ENCODE measurements at places on chromosomes 7 and 10. TPM values are rescaled to one million over a fixed set of nuclear protein-coding genes. Genes with fewer than 3 reads are reported as not detected.

SEMA3C gene
- total RNA-seq, result 18.3 TPM

GRCh38 chr7:37759526-37759925 is 76.0 kb downstream of the GPR141 start:
- no peaks in the 10 kb centered on the region for H3K27me3 ChIP-seq
- H3K4me3 ChIP-seq, result no peak overlapping the region
- H3K27ac ChIP-seq, result no peak overlapping the region
- H3K4me1 ChIP-seq, result no peaks in the 10 kb centered on the region
- DNase-seq, result no peak

- no peaks in the 10 kb centered on the region for H3K27me3 ChIP-seq
- DNase-seq, result no peak
- no peak within 1 kb of the TSS for H3K4me3 ChIP-seq
- no peaks in the 10 kb centered on the region for H3K36me3 ChIP-seq
These were observed at the start of gene CALML5 for GRCh38 chr10:5499493-5500140. TSS of gene CALML5 (minus strand) at chr10:5499570. CDS start at chr10:5499438, 132 bp downstream.

- no peaks in the 10 kb centered on the region for H3K36me3 ChIP-seq
- no peak overlapping the region for H3K4me3 ChIP-seq
- no peaks in the 10 kb centered on the region for H3K4me1 ChIP-seq
- no peak overlapping the region for H3K27ac ChIP-seq
These were observed 651.8 kb downstream of the PARD3 start for GRCh38 chr10:34163075-34163905.

- no peaks in the 10 kb centered on the region for H3K4me1 ChIP-seq
- H3K27me3 ChIP-seq, result no peaks in the 10 kb centered on the region
- no peaks in the 10 kb centered on the region for H3K36me3 ChIP-seq
- no peak overlapping the region for H3K27ac ChIP-seq
- no peak for DNase-seq
- no peak overlapping the region for H3K4me3 ChIP-seq
These were observed 698.7 kb upstream of the IGFBP3 start for GRCh38 chr7:46619723-46620310.

GRCh38 chr7:115707258-115708012 is 323.1 kb downstream of the TFEC start:
- no peaks in the 10 kb centered on the region for H3K27me3 ChIP-seq
- no peak overlapping the region for H3K27ac ChIP-seq
- no peak overlapping the region for H3K4me3 ChIP-seq
- H3K36me3 ChIP-seq, result no peaks in the 10 kb centered on the region

DNA sequence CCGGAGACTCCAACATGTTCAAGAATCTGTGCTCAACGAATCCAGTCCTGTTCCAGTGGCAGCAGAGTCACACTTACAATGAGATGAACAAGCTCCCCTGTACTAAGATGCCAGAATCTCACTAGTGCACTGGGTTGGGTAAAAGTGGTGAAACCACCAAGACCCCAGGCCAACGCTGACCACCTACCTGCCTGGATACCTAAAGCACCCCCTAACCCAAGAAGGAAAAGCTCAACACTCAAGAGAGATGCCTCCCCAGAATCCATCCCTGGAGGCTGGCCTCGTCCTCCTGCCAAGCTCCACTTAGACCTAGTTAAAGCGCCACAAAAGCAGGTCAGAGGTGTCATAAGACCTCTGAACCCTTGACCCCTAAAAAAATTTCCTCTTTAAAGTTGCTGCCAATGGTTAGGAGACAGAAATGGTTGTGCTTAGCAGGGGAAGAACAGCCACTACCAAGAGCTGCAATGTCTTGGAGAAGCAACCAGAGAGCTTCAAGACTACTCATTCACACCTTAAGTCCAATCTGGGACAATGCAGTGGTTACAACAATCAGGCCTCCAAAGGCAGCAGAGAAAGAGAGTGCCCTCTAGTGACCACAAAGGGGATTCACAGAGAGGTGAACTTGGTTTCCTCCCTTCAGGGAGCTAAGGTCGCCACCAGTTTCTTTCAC is 94.6 kb upstream of the MACROH2A2 start:
- H3K27me3 ChIP-seq, result no peaks in the 10 kb centered on the region
- no peak overlapping the region for H3K27ac ChIP-seq
- peaks cover 15% of the 10 kb centered on the region for H3K36me3 ChIP-seq
- H3K4me1 ChIP-seq, result no peaks in the 10 kb centered on the region

DNA sequence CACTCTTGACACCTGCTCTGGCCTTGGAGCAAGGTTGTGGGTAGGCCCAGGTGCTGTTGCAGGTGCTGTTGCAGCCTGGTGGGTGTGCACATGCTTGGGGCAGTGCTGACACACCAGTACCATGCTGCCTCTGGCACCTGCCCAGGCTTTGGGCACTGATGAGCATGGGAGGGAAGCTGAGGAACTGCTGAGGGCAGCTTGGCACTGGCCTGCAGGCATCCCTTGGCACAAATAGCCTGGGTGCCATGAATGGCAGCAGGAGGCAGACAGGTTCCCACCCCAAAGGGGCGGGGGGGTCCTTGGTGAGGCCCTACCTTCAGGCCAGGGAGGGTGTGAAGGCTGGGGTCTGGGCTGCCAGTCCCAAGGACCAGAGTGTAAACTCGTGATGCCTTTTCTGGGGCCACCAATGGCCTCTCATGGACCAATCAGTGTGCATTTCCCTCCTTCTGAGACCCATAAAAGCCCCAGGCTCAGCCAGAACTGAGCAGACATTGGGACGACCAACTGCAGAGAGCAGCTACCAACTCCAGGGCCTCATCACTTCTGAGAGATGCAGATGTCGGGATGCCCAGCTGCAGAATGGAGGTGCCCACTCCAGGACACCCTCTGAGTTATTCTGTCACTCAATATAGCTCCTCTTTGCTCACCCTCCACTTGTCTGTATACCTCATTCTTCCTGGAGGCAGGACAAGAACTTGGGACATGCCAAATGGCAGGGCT is 547.4 kb downstream of the ZWINT start:
- no peak overlapping the region for H3K4me3 ChIP-seq
- no peak overlapping the region for H3K27ac ChIP-seq
- no peaks in the 10 kb centered on the region for H3K4me1 ChIP-seq
- no peaks in the 10 kb centered on the region for H3K36me3 ChIP-seq
- no peaks in the 10 kb centered on the region for H3K27me3 ChIP-seq

Data from psoas muscle (tissue), 8 donors.